ENCODE measurements at places on chromosomes 13 and 19.

GRCh38 chr13:21015284-21015683 is 46.1 kb downstream of the LATS2 start:
- DNase-seq: peak; percentile 79

DNA sequence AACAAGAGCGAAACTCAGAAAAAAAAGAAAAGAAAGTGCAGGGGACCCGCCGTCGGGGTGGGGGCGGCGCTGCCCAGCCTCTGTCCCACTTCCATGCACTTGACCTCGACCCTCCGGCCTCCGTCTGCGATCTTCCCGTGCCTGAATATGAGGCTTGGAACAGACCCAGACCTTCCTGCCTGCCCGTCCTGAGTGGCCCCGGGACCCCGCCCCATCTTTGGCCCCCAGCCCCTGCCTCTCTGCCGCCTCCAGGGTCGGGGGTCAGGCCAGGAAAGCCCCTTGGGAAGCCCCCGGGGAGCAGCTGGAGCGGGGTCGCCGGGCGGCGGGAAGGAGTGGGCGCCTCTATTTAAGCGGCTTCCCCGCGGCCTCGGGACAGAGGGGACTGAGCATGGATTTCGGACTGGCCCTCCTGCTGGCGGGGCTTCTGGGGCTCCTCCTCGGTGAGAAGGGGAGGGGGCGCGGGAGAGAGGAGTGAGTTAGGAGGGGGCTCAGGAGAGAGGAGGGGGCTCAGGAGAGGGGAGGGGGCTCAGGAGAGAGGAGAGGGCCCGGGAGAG is at the start of gene MADCAM1:
Gene MADCAM1 (plus strand): TSS at position 375 of the 554 bp plus-strand sequence. CDS start 14 bp downstream, at position 389.
- DNase-seq: no peak

GRCh38 chr13:46995874-46996273 is 99.0 kb upstream of the HTR2A start:
- no peak for DNase-seq

GRCh38 chr19:14189415-14189814 is 16.6 kb downstream of the ADGRL1 start:
- DNase-seq: no peak

GRCh38 chr19:1213391-1214286 is 8.1 kb downstream of the STK11 start:
- peak; percentile 88 for DNase-seq

DNA sequence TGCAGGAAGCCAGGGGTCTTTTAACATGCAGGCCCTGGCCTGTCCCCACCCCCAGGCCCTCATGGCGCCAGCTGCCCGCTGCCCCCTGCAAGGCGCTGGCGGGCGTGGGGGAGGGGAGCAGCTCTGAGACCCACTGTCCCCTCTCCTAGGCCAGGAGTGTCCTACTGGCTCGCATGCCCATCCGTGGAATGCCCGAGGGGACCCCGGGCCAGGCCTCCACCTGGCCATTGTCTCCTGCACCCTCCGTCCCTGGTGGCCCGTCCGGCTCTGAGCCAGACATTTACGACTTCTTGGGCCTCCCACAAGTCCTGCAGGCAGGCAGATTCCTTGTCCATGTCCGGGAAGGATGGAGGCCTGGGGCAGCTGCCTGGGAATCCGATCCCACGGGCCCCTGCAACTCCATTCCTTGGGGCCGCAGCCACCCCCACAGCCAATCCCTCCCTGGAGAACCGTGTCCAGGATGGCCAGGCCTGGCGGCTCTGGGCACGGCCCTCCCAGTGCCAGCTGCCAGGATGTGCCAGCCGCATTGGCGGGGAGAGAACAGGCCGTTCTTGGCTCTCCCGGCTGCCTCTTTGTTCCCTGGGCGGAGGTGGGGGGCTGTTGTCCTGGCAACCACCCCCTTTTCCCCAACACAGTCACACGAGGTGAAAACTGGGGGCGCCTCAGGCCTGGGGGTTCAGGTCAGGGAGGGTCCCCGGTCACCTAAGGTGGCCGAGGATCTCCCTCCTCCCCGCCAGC is 10.5 kb upstream of the PLIN3 start:
- DNase-seq: no peak

GRCh38 chr13:100680131-100680530 is 5.5 kb upstream of the TMTC4 start:
- DNase-seq: no peak

GRCh38 chr13:113546571-113547237 is 37.8 kb upstream of the TFDP1 start:
- DNase-seq: no peak

DNA sequence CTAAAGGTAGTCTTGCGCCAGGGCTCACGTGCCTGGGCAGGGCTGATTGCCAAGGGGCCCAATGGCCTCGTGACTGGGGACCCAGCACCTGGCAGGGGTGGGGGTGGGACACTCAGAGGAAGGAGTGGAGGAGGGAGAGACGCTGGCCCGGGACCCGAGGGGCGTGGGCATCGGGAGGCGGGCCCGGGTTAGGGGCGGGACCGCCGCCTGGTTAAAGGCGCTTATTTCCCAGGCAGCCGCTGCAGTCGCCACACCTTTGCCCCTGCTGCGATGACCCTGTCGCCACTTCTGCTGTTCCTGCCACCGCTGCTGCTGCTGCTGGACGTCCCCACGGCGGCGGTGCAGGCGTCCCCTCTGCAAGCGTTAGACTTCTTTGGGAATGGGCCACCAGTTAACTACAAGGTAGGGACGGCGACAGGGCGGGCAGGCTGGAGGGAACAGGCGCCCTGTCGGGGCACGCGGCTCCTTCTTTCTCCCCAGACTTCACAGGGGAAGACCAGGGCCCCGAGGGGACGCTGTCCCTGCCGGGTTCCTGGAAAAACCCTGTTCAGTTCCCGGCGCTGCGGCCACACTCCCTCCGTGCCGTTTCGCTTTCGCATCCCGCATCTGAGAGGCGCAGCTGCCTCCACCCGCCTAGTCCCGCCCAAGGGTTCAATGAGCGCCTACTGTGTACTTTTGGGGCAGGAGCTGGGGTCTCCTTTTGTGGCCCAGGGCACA is at the start of gene IFI30:
Gene IFI30 (plus strand): TSS at position 242 of the 717 bp plus-strand sequence. CDS start 29 bp downstream, at position 271.
- peak; percentile 60 for DNase-seq

- peak; percentile 41 for DNase-seq
Measured at GRCh38 chr19:5287066-5287465, 53.5 kb downstream of the PTPRS start.

GRCh38 chr13:46288570-46289259 is 77.0 kb downstream of the LRRC63 start:
- peak; percentile 60 for DNase-seq
